ENCODE measurements at places on chromosomes 16 and 17. TPM values are rescaled to one million over a fixed set of nuclear protein-coding genes. Genes with fewer than 3 reads are reported as not detected.

DNA sequence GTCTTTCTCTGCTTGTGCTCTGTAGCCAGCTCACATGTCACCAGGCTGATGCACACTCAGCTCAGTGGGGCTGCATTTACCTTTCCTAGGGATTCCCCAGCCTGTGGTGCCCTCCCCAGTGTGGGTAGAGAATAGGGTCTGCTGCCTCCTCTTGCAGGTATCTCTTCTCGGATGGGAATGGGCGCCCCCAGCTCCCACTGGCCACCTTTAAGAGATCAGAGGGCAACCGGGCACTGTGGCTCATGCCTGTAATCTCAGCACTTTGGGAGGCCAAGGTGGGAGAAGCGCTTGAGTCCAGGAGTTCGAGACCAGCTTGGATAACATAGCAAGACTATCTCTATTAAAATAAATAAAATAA lies 3.3 kb downstream of the XYLT2 start:
- no peak overlapping the region for H3K27ac ChIP-seq
- H3K36me3 ChIP-seq: peaks cover 3% of the 10 kb centered on the region
- no peak overlapping the region for H3K4me3 ChIP-seq
- no peak for DNase-seq

DNA sequence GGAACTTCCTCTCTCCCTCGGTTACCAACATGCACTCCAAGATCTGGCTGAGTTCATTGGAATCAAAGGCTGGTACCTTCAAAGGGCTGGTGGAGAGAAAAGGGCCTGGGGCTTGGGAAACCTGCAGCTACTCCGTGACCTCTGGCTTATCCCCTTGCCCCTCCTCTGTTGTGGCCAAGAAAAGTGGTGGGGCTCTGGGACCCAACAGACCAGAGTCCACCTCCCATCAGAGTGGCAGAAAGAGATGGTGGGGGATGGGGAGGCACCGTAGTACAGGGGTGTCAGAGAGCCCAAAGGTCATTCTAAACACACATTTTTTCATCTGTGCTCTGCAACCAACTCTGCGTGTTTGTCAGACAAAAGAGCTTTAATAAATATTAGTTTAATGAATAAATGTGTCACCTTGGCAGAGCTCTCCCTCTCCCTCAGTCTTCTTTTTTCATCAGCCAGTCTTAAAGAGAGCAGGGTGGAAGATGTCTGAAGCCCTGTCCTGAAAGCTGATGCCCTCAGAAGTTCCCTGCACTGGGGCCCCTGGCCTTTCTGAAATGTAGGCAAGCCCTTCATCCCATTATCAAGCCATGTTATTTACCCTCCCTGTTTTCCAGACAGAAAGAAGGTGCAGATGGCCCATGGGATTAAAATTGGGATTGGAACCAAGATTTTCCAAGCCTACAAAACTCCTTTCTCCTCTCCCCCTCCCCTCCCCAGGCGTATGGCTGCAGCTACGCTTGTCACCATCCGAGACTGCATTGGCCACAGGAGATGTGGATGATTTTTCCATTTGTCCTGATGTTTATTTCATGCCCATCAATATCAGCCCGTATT lies 227.3 kb downstream of the CCDC182 start:
- H3K36me3 ChIP-seq: no peaks in the 10 kb centered on the region
- H3K4me1 ChIP-seq: peaks cover 15% of the 10 kb centered on the region
- no peak for DNase-seq
- no peak overlapping the region for H3K4me3 ChIP-seq

DNA sequence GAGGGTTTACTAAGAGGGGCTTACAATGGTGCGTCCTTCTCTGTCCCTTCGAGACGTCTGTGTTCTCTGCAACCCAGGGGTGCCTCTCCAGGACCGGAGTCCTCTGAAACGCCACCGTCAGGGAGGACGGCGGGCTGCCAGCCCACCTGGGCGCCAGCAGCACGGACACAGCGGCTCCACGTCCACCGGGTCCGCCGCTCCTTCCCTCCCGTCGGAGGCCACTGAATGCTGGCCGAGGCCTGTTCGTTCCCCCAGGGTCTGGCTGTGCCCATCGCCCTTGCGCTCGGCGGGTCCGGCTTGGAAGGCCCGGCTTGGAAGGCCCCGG lies 403 bp downstream of the TEPSIN start:
- peak overlapping the region; percentile 84 for H3K4me3 ChIP-seq
- H3K27ac ChIP-seq: peak overlapping the region; percentile 50
- H3K36me3 ChIP-seq: peaks cover 8% of the 10 kb centered on the region
- peaks cover 19% of the 10 kb centered on the region for H3K4me1 ChIP-seq

DNA sequence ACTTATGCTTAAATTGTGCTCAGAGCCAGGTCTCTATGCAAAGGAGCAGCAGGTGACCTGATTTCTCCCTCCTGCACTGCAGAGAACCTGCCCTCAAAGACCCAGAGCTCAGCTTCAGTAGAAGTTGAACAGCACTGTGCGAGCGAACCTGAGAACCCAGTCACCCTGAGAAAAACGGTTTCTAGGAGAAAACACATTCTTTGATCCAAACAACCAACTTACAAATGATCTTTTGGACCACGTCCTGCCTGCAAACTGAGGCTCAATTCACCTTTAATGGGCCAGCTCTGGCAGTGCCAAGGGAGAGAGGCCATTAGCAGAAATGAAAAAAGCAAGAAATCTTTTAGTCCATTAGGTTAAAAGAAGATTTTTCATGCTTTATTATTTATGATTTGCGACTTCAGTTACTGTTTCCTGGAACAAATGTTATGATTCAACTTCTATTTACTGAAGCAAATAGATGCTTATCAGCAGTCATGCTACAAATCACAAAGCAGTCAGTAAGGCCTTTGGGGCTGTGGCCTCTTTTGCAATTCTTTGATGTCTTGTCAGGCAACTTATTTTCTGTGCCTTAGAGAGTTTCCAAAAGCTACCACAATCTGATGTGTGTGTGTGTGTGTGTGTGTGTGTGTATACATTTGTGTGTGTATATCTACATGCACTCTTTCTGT lies 65.7 kb upstream of the LRRC37A3 start:
- no peaks in the 10 kb centered on the region for H3K36me3 ChIP-seq
- no peak overlapping the region for H3K27ac ChIP-seq
- H3K4me1 ChIP-seq: peaks cover 17% of the 10 kb centered on the region
- no peak overlapping the region for H3K4me3 ChIP-seq

GRCh38 chr16:425740-426114 lies 278 bp downstream of the RAB11FIP3 start:
- peak overlapping the region; percentile 71 for H3K27ac ChIP-seq
- H3K4me3 ChIP-seq: peak overlapping the region; percentile 70
- no peak for DNase-seq
- H3K4me1 ChIP-seq: peaks cover 32% of the 10 kb centered on the region
- H3K27me3 ChIP-seq: no peaks in the 10 kb centered on the region

- no peak for DNase-seq
- H3K27me3 ChIP-seq: peaks cover 15% of the 10 kb centered on the region
- H3K4me3 ChIP-seq: no peak overlapping the region
Measured at GRCh38 chr16:82340531-82340930, 170.5 kb upstream of the MPHOSPH6 start.

- no peak overlapping the region for H3K4me3 ChIP-seq
- no peak for DNase-seq
- no peak overlapping the region for H3K27ac ChIP-seq
- no peaks in the 10 kb centered on the region for H3K27me3 ChIP-seq
- H3K4me1 ChIP-seq: no peaks in the 10 kb centered on the region
- H3K36me3 ChIP-seq: no peaks in the 10 kb centered on the region
Measured at GRCh38 chr16:52558448-52558847, 11.5 kb upstream of the TOX3 start.

GRCh38 chr17:55661256-55661758 lies 61.4 kb downstream of the TMEM100 start:
- no peak overlapping the region for H3K4me3 ChIP-seq
- DNase-seq: no peak
- no peaks in the 10 kb centered on the region for H3K36me3 ChIP-seq
- no peaks in the 10 kb centered on the region for H3K4me1 ChIP-seq
- H3K27ac ChIP-seq: no peak overlapping the region

GRCh38 chr17:44093231-44093900 lies 22.8 kb downstream of the G6PC3 start:
- peaks cover 2% of the 10 kb centered on the region for H3K36me3 ChIP-seq
- H3K27ac ChIP-seq: no peak overlapping the region
- H3K27me3 ChIP-seq: no peaks in the 10 kb centered on the region
- peaks cover 18% of the 10 kb centered on the region for H3K4me1 ChIP-seq
- no peak overlapping the region for H3K4me3 ChIP-seq

- H3K36me3 ChIP-seq: peaks cover 9% of the 10 kb centered on the region
- H3K27me3 ChIP-seq: no peaks in the 10 kb centered on the region
- no peak overlapping the region for H3K4me3 ChIP-seq
- no peak for DNase-seq
Measured at GRCh38 chr16:3470723-3471122, 24.6 kb downstream of the C16orf90 start.

GRCh38 chr16:10609402-10609774 lies 29.0 kb upstream of the EMP2 start:
- H3K4me1 ChIP-seq: peaks cover 7% of the 10 kb centered on the region
- no peak overlapping the region for H3K4me3 ChIP-seq
- H3K36me3 ChIP-seq: no peaks in the 10 kb centered on the region
- no peak for DNase-seq

DNA sequence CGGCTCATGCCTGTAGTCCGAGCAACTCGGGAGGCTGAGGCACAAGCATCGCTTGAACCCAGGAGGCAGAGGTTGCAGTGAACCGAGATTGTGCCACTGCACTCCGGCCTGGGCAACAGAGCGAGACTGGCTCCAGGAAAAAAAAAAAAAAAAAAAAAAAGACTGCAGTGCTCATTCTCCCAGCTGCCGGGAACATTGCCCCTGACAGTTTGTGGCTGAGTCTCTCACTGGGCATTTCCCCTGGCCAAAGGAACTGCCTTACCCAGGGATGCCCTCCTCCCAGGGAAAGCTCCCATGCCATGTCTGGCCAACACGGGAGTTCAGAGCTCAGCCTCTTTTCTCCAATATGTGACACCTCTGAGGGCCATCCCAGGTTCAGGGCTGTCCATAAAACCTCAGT lies 21.3 kb upstream of the USP10 start:
- H3K4me3 ChIP-seq: no peak overlapping the region
- DNase-seq: no peak
- no peak overlapping the region for H3K27ac ChIP-seq
- H3K36me3 ChIP-seq: no peaks in the 10 kb centered on the region
- no peaks in the 10 kb centered on the region for H3K4me1 ChIP-seq
- H3K27me3 ChIP-seq: peaks cover 8% of the 10 kb centered on the region

DNA sequence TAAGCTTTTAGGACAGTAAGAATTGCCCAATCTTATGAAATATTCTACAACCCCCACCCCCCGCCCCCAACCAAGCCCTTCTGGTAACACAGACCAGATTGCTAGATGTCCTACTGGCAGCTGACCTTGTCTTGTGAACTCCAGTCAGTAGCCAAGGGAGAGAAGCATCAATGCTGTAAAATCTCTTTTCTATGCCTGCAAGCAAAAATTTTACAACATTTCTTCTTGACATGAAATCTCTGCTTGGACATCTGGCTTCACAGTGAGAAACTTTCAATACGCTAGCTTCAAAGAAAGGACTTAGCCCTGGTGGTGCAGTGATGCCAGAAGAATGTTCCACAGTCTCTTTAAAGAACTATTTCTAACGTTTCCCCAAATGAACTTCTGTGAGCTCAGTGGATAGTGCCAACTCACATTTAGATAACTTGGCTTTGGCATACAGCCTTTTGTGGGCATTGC lies 169.3 kb upstream of the AXIN2 start:
- no peaks in the 10 kb centered on the region for H3K27me3 ChIP-seq
- H3K4me1 ChIP-seq: no peaks in the 10 kb centered on the region
- H3K4me3 ChIP-seq: no peak overlapping the region
- DNase-seq: no peak

DNA sequence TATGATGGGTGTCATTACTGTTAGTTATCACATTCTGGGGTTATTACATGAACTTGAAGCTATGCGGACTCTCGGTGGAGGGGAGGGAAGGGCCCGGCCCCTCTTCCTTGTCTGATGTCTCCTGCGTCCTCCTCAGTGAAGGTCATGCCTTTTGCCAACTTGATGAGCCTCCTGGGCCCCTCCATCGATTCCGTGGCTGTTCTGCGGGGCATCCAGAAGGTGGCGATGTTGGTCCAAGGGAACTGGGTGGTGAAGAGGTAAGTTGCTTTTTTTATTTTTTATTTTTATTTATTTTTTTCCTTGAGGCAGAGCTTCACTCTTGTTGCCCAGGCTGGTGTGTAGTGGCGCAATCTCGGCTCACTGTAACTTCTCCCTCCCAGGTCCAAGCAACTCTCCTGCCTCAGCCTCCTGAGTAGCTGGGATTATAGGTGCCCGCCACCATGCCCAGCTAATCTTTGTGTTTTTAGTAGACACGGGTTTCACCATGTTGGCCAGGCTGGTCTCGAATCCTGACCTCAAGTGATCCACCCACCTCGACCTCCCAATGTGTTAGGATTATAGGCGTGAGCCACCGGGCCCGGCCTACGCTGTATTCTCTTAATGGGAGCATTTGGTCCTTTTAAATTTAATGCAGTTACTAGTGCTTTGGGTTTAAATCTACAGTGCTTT lies 21.6 kb downstream of the POLR3E start:
- H3K4me1 ChIP-seq: peaks cover 17% of the 10 kb centered on the region
- DNase-seq: no peak
- H3K36me3 ChIP-seq: peaks cover 31% of the 10 kb centered on the region

GRCh38 chr16:4733211-4733742 lies 794 bp downstream of the ANKS3 start:
- no peak for DNase-seq
- peaks cover 18% of the 10 kb centered on the region for H3K36me3 ChIP-seq
- peak overlapping the region; percentile 37 for H3K27ac ChIP-seq
- H3K4me3 ChIP-seq: peak overlapping the region; percentile 86

DNA sequence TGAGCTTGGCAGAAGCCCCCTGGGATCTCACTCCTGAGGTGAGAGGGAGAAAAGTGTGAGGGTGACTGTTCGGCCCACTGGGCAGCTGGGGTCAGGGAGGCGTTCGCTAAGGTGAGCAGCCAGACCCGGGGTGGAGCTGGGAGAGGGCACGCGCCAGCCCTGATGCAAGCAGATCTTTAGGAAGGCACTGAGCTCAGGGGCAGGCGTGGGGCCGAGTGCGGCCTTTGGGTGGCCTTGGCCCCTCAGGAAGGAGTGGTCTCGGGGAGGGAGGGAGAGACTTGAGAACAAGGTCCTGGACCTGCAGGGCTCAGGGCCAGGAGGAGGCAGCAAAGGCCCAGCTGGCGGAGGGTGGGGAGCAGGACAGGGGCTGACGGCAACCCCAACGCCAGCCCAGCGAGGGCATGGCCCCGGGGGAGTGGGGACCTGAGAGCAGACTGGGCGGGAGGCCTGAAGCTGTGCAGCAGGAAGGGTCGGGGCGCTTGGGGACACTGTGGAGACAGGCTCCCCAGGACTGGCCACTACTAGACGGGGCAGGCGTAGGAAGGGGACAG lies 14.5 kb upstream of the WDR45B start:
- no peak overlapping the region for H3K4me3 ChIP-seq
- no peak overlapping the region for H3K27ac ChIP-seq
- no peak for DNase-seq
- no peaks in the 10 kb centered on the region for H3K4me1 ChIP-seq
- H3K27me3 ChIP-seq: no peaks in the 10 kb centered on the region
- no peaks in the 10 kb centered on the region for H3K36me3 ChIP-seq

GRCh38 chr17:4172356-4172755 lies 29.4 kb downstream of the CYB5D2 start:
- peaks cover 51% of the 10 kb centered on the region for H3K36me3 ChIP-seq
- no peak overlapping the region for H3K4me3 ChIP-seq
- no peaks in the 10 kb centered on the region for H3K27me3 ChIP-seq
- no peak overlapping the region for H3K27ac ChIP-seq
- no peak for DNase-seq
- H3K4me1 ChIP-seq: peaks cover 4% of the 10 kb centered on the region

Gene B4GALNT2
- 0.32 TPM for polyA plus RNA-seq

Gene FBXW10B
- 4.4 TPM for polyA plus RNA-seq

Gene CARD14
- polyA plus RNA-seq: 1.6 TPM

Gene OR4D1
- polyA plus RNA-seq: not detected

Gene KLHL10
- 0.21 TPM for polyA plus RNA-seq

Gene RASL10B
- polyA plus RNA-seq: 0.30 TPM

Gene CACNG5
- polyA plus RNA-seq: not detected

Gene NPIPA2
- polyA plus RNA-seq: 1.3 TPM

Gene CCL8
- polyA plus RNA-seq: not detected

Gene MFSD11
- polyA plus RNA-seq: 14.6 TPM

Gene RNF151
- not detected for polyA plus RNA-seq

Gene BAIAP3
- 0.10 TPM for polyA plus RNA-seq

Data from keratinocyte (primary cell).